T-helper 2 cell treated with Interferon-gamma antibody and Interleukin-4, amounts not matched to agents 5 μg/mL and 100 μg/mL, for 36 hours (primary cell): ENCODE measurements at places on chromosomes 7 and 10.

- H3K27ac ChIP-seq, result no peak overlapping the region
- peaks cover 6% of the 10 kb centered on the region for H3K27me3 ChIP-seq
- H3K36me3 ChIP-seq, result no peaks in the 10 kb centered on the region
- DNase-seq, result no peak
Observed at GRCh38 chr10:24983946-24984345, 31.5 kb upstream of the PRTFDC1 start.

GRCh38 chr7:66768865-66769832 is 28.6 kb downstream of the RABGEF1 start:
- H3K4me3 ChIP-seq, result no peak overlapping the region
- no peaks in the 10 kb centered on the region for H3K27me3 ChIP-seq
- no peak for DNase-seq
- peaks cover 18% of the 10 kb centered on the region for H3K36me3 ChIP-seq
- H3K27ac ChIP-seq, result peak overlapping the region; percentile 33

DNA sequence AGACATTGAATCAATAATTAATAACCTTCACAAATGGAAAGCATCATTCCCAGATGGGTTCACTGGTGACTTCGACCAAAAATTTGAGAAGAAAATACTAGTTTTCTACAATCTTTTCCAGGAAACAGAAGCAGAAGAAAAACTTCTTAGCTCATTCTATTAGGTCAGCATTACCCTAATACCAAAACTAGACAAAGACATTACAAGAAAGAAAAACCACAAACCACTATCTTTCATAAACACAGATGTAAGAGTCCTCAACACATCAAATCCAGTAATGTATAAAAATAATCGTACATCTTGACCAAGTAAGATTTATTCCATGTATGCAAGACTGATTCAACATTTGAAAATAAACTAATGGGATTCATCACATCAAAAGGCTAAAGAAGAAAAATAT is 64.0 kb upstream of the CDK1 start:
- H3K36me3 ChIP-seq, result peaks cover 6% of the 10 kb centered on the region
- H3K4me1 ChIP-seq, result peaks cover 26% of the 10 kb centered on the region
- H3K4me3 ChIP-seq, result peak overlapping the region; percentile 22
- DNase-seq, result no peak
- H3K27ac ChIP-seq, result no peak overlapping the region
- peaks cover 9% of the 10 kb centered on the region for H3K27me3 ChIP-seq

DNA sequence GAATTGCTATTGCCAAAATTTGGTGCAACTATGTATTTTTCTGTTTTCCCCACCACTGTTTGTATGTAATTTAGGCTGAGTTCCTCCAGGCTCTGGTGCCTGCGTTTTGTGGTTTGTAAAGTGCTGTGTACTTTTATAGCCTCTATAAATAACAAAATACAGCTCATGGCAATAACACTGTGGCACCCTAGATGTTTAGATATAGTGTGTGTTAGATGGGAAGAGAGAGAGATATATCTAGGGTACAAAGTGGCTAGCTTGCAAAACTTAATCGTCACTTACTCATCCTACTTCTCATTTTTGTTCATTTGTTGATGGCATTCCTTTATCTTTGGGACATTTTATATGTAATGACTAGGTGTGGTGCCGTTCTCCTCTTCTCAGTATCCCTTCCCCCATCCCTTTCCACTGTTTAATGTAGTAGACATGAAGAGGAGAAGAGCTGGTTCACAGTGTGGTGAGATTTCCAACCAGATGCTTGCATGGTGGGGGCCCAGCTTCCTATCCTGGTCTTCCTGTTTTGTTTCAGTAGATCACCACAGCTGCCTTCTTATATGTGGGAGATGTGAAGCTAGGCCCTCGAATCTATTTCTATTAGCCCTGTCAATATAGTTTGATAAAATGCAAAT is 115.0 kb downstream of the SND1 start:
- no peak overlapping the region for H3K27ac ChIP-seq
- no peaks in the 10 kb centered on the region for H3K27me3 ChIP-seq

DNA sequence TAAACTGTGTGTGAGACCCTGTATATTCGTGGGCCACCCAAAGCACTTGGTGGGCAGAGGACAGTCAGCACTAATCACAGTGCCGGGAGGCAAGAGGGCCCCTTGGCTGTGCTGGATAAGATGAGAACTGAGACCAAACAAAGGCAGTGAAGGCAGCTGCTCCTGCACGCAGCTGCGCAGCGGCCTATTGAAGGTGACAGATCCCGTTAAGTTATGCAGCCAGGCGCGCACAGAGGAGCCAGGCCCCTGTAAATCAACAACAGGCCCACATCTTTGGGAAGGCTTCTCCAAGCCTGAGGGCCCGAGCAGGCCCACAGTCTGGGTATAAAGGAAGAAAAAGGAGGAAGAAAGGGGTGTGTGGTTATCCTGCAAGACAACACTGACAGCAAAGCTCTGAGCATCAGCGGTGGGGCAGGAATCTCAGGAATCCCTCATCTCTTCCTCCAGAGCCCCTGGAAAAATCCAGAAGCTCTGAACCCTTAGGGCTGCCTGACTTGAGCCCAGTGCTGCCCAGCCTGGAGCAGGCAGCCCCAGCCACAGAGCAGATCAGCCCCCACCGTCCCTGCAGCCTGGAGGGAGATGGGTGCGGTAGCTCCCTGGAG is 154.2 kb downstream of the ARHGAP12 start:
- H3K36me3 ChIP-seq, result no peaks in the 10 kb centered on the region
- H3K4me1 ChIP-seq, result no peaks in the 10 kb centered on the region
- H3K4me3 ChIP-seq, result no peak overlapping the region
- DNase-seq, result no peak
- no peak overlapping the region for H3K27ac ChIP-seq
- no peaks in the 10 kb centered on the region for H3K27me3 ChIP-seq

- no peak overlapping the region for H3K4me3 ChIP-seq
- H3K27ac ChIP-seq, result no peak overlapping the region
- H3K36me3 ChIP-seq, result no peaks in the 10 kb centered on the region
- peaks cover 7% of the 10 kb centered on the region for H3K27me3 ChIP-seq
- DNase-seq, result no peak
- H3K4me1 ChIP-seq, result peaks cover 17% of the 10 kb centered on the region
Observed at GRCh38 chr10:7025296-7025695, 385.5 kb downstream of the SFMBT2 start.

GRCh38 chr7:17773289-17773626 is 167.0 kb downstream of the SNX13 start:
- H3K36me3 ChIP-seq, result no peaks in the 10 kb centered on the region
- no peaks in the 10 kb centered on the region for H3K27me3 ChIP-seq
- no peak for DNase-seq
- H3K4me1 ChIP-seq, result peaks cover 12% of the 10 kb centered on the region
- no peak overlapping the region for H3K4me3 ChIP-seq

GRCh38 chr7:31938650-31939049 is 131.6 kb downstream of the PDE1C start:
- no peaks in the 10 kb centered on the region for H3K27me3 ChIP-seq
- no peak overlapping the region for H3K4me3 ChIP-seq
- no peak for DNase-seq
- no peak overlapping the region for H3K27ac ChIP-seq

- H3K27me3 ChIP-seq, result peaks cover 7% of the 10 kb centered on the region
- no peaks in the 10 kb centered on the region for H3K36me3 ChIP-seq
- H3K4me1 ChIP-seq, result peaks cover 31% of the 10 kb centered on the region
- H3K27ac ChIP-seq, result no peak overlapping the region
- no peak overlapping the region for H3K4me3 ChIP-seq
Observed at GRCh38 chr10:79061441-79062315, 7.1 kb upstream of the ZMIZ1 start.

- no peak overlapping the region for H3K4me3 ChIP-seq
- peaks cover 10% of the 10 kb centered on the region for H3K4me1 ChIP-seq
- no peak overlapping the region for H3K27ac ChIP-seq
- peaks cover 5% of the 10 kb centered on the region for H3K36me3 ChIP-seq
Observed at GRCh38 chr7:158955146-158955870, 99.0 kb downstream of the DYNC2I1 start.

- H3K27me3 ChIP-seq, result no peaks in the 10 kb centered on the region
- H3K4me3 ChIP-seq, result peak overlapping the region; percentile 84
- peaks cover 60% of the 10 kb centered on the region for H3K4me1 ChIP-seq
- H3K36me3 ChIP-seq, result peaks cover 41% of the 10 kb centered on the region
- no peak overlapping the region for H3K27ac ChIP-seq
Observed at GRCh38 chr7:24975644-24976260, 4.2 kb downstream of the OSBPL3 start.

GRCh38 chr10:10475812-10476211 is 541.9 kb upstream of the CELF2 start:
- no peaks in the 10 kb centered on the region for H3K4me1 ChIP-seq
- H3K4me3 ChIP-seq, result no peak overlapping the region
- no peak overlapping the region for H3K27ac ChIP-seq
- H3K27me3 ChIP-seq, result no peaks in the 10 kb centered on the region

DNA sequence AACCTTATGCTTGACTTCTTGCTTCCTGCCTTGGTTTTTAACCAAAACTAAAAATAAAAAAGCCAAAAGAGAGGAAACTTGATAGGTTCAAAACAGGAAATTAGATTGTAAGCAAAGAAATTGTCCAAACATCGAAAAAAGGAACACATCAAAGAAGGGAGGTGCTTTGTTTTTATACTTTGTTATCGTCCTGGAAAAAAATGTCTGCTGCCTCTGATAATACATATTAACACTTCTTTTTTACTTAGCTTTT is 286.6 kb upstream of the C7orf33 start:
- peaks cover 4% of the 10 kb centered on the region for H3K27me3 ChIP-seq
- H3K4me3 ChIP-seq, result no peak overlapping the region
- no peak for DNase-seq
- H3K4me1 ChIP-seq, result no peaks in the 10 kb centered on the region

DNA sequence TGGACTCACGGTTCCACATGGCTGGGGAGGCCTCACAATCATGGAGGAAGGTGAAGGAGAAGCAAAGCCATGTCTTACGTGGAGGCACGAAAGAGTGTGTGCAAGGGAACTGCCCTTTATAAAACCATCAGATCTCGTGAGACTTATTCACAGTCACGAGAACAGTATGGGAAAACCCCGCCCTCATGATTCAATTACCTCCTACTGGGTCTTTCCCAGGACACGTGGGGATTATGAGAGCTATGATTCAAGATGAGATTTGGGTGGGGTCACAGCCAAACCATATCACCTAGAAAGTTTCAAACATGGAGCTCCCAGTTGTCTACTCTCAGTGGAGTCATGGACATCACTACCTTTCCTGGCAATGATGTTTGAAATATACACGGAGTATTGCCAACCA is 49.6 kb downstream of the CYCS start:
- no peak overlapping the region for H3K27ac ChIP-seq
- DNase-seq, result peak; percentile 53
- peaks cover 5% of the 10 kb centered on the region for H3K4me1 ChIP-seq
- no peaks in the 10 kb centered on the region for H3K36me3 ChIP-seq
- no peak overlapping the region for H3K4me3 ChIP-seq

DNA sequence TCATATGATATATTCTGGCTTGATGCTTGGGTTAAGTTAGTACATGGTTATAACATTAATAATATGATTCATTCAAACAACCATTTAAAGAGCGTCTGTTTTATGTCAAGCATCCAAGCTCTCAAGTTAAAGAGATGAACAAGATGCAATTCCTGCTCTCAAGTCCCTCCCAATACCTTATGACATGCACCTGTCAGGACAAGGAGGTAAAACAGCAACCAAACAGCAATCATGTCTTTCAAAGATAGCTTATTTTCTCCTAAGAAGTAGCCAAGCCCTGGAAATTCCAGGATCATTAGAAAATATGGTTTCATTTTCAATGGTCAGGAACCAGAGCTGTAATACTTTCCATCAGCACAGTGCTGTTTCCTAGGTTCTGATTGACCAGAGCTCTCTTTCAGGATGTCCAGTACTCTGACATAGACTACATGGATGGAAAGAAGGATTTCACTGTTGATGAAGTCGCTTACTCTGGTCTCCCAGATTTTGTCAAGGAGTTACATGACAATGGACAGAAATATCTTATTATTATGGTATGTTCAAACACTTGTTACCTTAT is 29.0 kb downstream of the MGAM2 start:
- peaks cover 9% of the 10 kb centered on the region for H3K27me3 ChIP-seq
- DNase-seq, result no peak
- no peak overlapping the region for H3K27ac ChIP-seq
- no peaks in the 10 kb centered on the region for H3K4me1 ChIP-seq
- no peaks in the 10 kb centered on the region for H3K36me3 ChIP-seq

- H3K36me3 ChIP-seq, result no peaks in the 10 kb centered on the region
- no peak overlapping the region for H3K27ac ChIP-seq
- H3K27me3 ChIP-seq, result peaks cover 16% of the 10 kb centered on the region
- no peak overlapping the region for H3K4me3 ChIP-seq
- peaks cover 15% of the 10 kb centered on the region for H3K4me1 ChIP-seq
- no peak for DNase-seq
Observed at GRCh38 chr7:142349670-142350405, 92.0 kb upstream of the PRSS58 start.

GRCh38 chr10:71981015-71981875 is 17.1 kb downstream of the CHST3 start:
- no peak for DNase-seq
- peaks cover 12% of the 10 kb centered on the region for H3K4me1 ChIP-seq
- no peak overlapping the region for H3K4me3 ChIP-seq
- no peaks in the 10 kb centered on the region for H3K27me3 ChIP-seq

DNA sequence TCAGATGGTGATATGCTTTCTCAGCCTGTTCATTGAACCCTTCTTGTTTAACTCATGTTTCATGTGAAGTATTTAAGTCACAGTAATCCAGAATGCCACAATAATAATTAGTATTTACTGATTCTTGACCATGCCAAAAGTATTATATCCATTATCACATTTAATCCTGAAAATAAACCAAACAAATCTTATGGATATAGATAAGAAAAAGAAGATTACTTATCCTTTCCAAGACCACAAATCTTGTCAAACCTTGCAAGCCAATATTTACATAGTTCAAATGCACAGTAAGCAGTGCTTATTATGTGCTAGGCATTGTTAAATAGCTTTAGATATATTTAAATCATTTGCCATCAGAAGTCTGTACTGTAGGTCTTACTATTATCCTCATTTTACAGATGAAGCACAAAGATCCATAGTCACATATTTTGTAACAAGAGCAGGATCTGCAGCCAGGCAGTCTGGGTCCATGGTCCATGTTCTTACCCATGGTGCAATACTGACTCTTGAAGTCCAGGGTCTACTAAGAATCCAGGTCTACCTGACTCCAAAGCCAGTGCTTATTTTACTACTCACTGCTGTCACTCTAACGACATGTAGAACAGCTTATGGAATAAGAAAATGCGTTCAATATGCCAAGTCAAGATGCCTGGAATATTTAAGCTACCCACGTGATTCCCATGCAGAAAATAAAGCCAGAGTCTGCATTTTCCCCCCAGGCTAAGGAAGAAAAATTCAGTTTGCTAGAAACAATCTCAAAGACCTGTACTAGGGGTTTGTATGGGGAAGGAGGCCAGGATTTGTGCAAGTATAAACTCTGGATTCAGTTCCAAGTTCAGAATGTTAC is 984.8 kb upstream of the LRRTM3 start:
- no peaks in the 10 kb centered on the region for H3K4me1 ChIP-seq
- no peaks in the 10 kb centered on the region for H3K27me3 ChIP-seq
- no peak overlapping the region for H3K4me3 ChIP-seq
- DNase-seq, result no peak
